ENCODE measurements at places on chromosomes 12 and 14.

DNA sequence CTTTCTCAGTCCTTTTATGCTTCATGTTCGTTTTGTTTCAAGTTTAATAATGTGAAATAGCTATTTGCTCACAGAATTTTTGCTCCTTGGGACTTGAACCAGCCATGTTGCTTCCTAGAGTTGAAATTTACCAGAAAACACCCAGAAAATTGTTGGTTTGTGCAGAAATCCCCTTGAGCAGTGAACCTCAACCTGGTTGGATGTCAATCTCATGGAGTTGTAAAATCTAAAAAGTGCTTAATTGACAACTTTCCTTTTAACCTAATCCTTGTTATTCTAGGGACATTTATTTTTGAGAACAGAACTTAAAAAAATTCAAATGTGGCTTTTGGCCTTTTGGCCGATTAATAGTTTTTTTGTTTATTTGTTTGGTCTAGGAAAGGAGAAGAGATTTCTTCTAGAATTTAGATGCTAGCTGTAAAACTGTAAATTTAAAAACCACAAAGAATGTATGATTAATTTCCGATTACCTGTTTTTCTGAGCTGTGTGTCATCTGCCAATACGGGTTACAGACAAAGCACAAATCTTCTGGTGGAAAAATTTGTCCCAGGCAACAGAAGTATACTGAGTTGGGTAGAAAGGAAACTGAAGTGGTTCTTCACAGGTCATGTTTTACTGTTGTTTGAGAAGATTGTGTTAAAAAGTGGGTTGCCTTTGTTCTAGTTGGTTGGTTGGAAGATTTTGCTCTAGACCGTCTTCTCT, 154.4 kb downstream of the FUT8 start:
- no peak for DNase-seq

GRCh38 chr14:64465191-64465822, at the start of gene AKAP5:
Gene AKAP5 (plus strand): TSS chr14:64465499. CDS start chr14:64468395, 2,896 bp downstream.
- no peak for DNase-seq

- DNase-seq, result no peak
These were observed 29.9 kb upstream of the TMEM260 start for GRCh38 chr14:56549721-56550120.

GRCh38 chr12:100574187-100575074, 947 bp downstream of the GAS2L3 start:
- no peak for DNase-seq

DNA sequence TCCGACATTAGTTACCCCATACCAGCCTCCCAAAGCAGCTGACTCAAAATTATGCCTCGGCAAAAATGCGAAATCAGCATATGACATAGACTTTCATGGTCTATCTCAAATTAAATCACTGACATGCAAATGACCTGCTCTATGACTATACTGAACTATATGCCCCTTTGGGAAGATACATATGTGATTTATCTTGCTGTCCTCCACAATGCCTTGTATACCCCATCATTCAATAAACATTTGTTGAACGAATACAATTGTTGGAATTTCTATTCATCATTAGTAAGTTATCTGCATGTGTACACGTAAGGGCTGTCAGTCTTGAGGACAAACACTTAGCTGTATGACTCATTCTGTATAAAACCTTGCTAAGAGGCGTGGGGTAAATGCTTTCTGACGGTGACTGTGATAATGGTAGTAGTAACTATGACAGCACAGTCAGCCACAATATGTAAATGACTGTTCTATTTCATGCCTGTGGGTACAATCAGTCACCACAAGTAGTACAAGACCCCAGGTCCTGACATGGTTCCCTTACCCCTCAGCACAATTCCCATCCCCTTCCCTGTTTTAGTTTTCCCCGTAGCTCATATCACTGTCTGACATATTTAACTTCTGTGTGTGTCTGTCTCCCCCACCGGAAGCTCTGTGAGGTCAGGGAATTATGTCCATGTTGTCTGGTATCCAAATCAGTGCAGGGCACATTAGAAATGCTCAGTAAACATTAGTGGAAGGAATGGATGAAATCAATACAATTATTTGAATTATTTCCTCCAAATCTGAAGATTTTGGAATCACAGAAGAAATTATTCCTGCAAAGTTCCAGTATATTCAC, 42.8 kb downstream of the STXBP6 start:
- DNase-seq, result peak; percentile 91

DNA sequence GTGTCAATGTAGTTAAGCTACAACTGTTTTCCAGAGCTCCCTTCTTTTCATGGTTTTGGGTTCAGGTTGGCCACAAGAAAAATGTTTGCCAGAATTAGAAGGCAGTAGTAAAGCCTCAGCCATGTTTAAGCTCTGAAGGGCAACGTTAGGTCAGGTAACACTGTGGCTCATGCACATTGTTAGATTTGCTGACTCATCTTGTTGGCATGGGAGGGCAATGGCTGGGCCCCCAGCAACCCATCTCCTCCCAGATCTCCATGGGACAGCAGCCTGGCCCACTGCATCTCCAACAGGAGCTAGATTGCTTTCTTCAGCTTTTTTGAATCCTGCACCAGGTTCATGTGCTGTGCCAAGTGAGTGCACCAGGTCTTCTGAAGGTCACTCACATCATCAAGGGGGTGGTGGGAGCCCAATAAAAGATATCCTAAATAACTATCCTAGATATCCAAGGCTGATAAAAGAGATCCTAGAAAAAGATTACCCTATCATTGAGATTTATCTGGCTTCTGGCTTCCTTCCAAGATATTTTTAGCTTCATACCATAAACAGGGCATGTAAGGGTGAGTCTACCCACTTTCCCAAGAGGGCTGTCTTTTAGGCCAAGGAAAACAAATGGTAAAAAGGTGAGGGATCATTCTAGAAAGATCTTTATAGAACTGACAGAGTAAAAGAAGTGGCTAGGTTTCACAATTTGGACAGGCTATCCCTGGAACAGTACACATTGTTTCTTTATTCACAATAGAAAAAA, 28.9 kb downstream of the PTGER2 start:
- no peak for DNase-seq

- DNase-seq, result no peak
These were observed 9.2 kb upstream of the APOLD1 start for GRCh38 chr12:12776261-12776660.

GRCh38 chr12:45348311-45348710, 132.4 kb downstream of the ANO6 start:
- no peak for DNase-seq

DNA sequence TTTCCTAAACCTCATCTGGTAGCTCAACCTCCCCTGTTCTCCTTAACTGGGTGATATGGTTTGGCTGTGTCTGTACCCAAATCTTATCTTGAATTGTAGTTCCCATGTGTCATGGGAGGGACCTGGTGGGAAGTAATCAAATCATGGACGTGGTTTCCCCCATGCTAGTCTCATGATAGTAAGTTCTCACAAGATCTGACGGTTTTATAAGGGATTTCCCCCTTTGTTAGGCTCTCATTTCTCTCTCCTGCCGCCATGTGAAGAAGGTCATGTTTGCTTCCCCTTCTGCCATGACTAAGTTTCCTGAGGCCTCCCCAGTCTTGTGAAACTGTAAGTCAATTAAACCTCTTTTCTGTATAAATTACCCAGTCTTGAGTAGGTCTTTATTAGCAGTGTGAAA, 19.5 kb downstream of the COX16 start:
- DNase-seq, result no peak

- no peak for DNase-seq
These were observed 11.5 kb downstream of the SLC38A2 start for GRCh38 chr12:46360908-46361666.

GRCh38 chr14:34640826-34641225, 10.9 kb upstream of the SNX6 start:
- DNase-seq, result no peak

- no peak for DNase-seq
These were observed 42.3 kb downstream of the CPM start for GRCh38 chr12:68890701-68891113.

- no peak for DNase-seq
These were observed 177.2 kb downstream of the KIF26A start for GRCh38 chr14:104315625-104316024.

DNA sequence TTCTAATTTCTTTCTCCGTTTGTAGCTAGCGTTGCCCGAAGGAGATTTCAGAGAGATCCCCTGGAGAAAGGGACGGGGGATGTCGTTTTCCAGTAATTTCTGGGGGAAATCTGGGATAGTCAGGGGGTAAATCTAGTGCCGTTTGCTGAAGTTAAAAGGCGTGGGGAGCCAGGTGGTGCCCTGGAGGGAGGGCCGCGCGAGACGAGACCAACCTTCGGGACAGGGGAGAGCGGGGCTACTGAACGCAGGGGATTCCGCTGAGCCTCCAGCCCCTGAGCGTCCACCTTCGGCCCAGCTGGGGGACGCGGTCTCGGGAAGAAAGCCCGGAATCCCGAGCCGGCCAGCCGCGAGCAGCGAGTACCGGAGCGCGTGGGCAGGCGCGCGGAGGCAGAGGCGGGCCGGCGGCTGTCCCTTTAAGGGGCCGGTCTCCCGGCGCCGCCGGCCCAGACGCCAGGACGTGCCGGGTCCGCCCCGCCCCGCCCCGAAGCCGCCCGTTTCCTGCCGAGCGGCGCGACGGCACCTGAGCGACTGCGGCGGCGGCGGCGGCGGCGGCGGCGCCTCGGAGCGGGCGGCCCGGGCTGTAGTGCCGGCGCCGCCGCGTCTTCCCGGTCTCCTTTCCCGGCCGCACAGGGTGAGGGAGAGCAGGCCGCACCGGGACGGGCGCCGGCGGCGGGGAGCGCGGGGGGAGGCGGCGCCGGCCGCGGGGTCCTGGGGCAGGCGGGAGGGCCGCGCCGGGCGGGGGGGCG, at the start of gene KTN1:
Gene KTN1, plus strand, starts transcription at position 484 of the 746 bp plus-strand sequence. CDS start 31,842 bp downstream, outside the sequence.
- DNase-seq, result peak; percentile 79

GRCh38 chr12:102201436-102202061, 3.9 kb upstream of the PMCH start:
- DNase-seq, result no peak
